Activated gamma-delta T cell treated with anti-CD3 and anti-CD28 coated beads, Interleukin-2, amount 50 U/mL, for 16 hours (primary cell): ENCODE measurements at places on chromosomes 4 and X.

GRCh38 chr4:40750461-40751258, 905 bp downstream of the NSUN7 start:
- DNase-seq = no peak

GRCh38 chr4:10584042-10584441, 100.5 kb downstream of the CLNK start:
- DNase-seq = no peak

DNA sequence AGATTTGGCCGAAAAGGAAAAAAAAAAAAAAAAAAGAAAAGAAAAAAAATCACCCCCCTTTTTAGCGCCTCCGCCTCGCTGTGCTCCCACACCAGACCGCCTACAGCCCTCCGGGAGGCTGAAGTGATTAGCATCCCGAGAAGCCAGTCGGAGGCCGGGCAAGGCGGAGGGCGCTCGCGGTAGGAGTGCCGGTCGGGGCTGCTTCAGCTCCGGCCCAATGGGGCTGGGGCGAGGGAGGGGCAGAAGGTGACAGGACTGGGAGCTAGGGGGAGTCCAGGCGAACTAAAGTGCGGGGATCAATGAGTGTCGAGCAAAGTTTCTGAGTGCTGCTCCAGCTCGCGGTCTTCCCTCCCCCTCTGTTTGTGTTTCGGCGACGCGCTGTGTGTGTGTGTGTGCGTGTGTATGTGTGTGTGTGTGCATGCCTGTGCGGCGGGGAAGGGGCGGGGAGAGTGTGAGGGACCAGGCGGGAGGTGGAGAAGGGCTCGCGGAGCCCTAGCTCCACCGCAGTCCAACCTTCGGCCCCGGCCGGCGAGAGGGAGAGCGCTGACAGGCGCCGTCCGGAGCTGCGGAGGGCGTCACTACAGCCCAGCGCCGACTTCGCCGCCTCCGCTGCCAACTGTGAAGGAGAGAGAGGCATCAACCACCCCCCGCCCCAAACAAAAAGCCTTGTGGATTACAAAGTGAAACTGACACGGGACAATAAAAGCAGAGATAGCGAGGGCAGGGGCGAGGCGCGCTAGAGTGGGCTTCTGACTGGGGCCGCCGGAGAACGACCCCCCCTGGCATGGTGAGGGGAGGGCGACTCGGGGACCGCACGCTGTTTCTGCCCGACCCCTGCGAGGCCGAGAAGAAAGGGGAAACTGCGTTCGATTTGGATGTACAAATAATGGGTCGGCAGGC, at the start of gene FAT4:
Gene FAT4, plus strand, starts transcription at position 280 of the 900 bp plus-strand sequence. CDS start 1,457 bp downstream, outside the sequence.
- DNase-seq = no peak

GRCh38 chr4:123939621-123940020, 543.0 kb downstream of the SPRY1 start:
- no peak for DNase-seq

DNA sequence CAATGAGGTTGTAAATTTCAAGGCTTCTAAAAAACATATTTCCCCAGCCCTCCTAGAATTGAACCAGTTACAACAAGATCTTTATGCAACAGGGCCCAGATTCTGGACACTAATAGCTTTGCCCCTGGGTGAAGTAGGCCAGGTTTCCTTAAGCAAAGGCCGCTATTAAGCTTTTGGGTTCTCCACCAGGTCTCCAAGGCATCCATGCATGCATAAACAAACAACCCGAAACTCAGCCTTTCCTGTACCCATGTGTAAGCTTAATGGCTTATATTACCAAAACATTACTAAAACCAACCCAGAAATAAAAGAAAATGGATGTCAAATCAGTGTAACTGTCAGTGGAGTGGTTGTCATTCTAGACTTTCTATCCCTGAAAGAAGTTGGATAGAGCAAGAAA, 137.1 kb downstream of the ARHGAP6 start:
- DNase-seq = no peak

DNA sequence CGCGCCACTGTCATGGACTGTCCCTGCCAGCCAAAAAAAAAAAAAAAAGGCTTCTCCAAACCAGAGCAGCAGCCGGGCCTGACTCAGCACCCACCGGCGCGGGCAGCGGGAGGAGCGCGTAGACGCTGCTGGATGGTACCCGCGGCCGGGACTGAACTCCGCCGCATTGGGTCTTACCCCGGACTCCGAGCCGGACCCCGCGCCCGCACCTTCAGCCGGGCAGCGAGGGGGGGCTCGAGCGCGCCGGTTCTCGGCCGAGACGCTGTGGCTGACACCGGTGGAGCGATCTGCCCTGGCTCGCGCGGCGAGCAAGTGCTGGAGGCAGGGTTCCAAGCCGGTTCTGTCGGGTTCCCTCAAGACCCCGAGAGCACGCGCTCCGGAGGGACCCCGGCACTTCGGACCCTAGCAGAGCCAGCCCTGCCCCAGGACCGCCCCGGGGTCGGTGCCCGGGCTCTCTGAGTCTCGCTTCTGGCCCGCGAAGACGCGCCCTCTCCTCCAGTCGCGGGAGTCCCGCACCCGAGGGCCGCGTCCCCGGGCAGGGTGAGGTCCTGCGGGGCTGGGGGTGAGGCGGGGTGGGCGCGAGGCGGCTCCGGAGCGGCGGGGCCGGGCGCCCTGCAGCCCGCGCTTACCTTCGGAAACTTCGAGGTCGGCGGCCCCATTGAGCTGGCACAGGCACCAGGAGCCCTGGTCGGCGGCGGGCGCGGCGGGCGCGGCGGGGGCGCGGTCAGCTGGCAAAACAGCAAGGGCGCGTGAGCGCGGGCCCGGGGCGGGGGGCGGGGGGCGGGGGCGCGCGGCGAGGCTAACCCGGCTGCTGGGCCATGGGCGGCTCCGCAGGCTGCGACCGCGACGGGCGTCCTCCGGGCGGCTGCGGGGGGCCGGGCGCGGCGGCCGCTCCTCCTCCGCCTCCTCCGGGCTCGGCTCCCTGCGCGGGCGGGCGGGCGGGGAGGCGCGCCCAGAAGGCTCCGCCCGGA, 11.8 kb upstream of the MAN2B2 start:
- no peak for DNase-seq

- DNase-seq = no peak
Observed at GRCh38 chr4:5448221-5448620, 260.1 kb downstream of the EVC2 start.

DNA sequence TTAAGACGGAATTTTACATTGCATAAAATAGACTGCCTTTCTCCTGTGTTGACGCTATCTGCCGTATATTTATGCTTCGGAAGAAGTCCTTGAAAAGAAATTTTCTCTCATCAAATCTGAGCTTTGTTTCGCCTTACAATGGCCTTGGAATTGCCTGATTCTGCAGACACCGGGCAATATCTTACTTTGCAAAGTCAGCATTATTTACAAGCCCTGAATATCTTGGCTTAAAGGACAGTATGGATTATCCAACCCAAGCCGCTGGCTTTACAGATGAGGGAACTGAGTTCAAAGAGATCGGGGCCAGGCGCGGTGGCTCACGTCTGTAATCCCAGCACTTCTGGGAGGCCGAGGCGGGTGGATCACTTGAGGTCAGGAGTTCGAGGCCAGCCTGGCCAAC, 1.1 kb upstream of the MANBA start:
- no peak for DNase-seq

- no peak for DNase-seq
Observed at GRCh38 chr4:128917781-128918180, 108.3 kb downstream of the JADE1 start.

GRCh38 chr4:85756938-85757337, 282.0 kb downstream of the ARHGAP24 start:
- DNase-seq = no peak

- DNase-seq = no peak
Observed at GRCh38 chr4:101500742-101501141, 153.4 kb upstream of the PPP3CA start.

GRCh38 chr4:40003986-40004385, 26.3 kb upstream of the PDS5A start:
- no peak for DNase-seq

GRCh38 chrX:83345298-83345697, 162.8 kb upstream of the POU3F4 start:
- DNase-seq = no peak

GRCh38 chrX:41300758-41301437, 33.1 kb upstream of the DDX3X start:
- DNase-seq = no peak

DNA sequence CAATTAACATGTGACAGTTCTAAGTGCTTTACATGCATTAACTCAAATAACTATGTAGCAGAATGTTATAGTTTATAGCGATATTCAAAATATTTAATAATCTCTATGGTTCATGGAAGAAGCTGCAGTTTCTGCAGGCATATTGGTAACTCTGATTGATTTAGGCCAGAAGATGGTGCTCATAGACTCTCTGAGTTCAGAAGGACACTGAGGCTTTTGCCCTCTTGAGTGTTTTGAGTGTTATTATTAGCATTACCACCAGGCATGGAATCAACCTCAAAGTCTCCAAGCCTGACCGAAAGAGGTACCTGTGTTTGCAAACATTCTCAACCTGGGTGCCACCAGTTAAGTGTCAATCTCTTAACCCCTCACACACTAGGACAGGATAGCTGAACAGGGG, 792.3 kb upstream of the PCDH7 start:
- DNase-seq = no peak

- DNase-seq = no peak
Observed at GRCh38 chr4:56183344-56183959, 203.8 kb downstream of the AASDH start.

DNA sequence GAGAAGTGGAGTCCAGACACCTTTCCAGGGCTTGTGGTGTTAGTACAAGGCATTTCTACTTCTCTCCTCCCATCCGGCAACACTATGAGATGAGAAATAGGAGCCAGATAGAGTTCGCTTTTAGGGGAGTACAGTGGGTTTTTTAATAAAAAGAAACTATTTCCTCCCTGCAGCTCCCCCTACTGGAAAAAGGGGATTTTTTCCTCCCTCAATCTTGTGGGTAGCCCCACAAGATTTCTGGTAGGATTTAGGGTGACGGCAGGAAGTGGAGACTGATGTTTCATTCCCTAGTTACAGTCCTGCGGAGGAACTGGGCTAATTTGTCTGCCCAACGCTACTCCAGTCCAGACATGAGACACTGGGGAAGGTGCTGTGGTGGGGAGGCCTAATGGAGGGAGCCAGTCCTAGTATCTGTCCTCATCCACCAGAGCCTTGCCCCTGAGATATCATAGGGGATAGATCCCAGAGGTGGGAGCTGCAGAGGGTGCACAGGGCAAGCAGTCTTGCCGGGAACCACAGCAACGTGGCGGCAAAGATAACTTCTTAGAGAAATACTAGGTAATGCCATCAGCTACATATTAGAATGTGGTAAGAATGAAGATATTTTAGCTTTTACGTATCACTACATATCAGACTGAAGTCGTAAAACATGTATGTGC, 45.5 kb upstream of the PRKG2 start:
- no peak for DNase-seq

DNA sequence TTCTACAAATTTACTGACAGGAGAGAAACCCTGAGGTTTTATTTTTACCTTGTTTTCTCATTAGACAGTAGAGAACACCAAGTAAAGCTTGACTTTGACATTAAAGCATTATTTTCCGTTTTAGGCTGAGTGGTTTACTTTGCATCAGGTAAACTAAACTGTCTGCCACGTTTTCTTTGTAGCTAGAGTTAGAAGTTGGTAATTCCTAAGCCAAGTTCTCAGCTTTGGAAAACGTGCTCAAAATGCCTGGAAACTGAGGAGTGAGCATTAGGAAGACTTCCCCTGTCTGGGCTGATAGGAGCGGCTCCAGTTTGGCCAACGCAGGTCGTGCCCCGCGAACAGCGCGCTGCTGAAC, 819 bp downstream of the PDLIM3 start:
- DNase-seq = no peak

DNA sequence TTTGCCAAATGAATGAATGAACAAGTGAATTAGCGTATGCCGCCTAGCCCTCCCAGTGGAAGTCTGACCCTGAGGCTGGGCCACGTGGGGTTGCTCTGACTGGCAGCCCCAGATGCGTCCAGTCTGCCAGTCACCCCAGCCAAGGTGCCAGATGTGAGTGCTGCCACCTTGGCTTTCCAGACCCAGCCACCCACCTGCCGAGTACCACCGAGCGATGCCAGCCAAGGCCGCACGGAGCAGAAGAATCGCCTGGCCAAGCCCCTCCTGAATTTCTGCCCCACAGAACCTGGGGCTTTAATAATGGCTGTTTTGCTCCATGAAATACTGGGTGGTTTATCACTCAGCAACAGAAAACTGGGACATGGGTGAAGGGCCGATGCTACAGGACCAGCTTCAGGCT, 59.3 kb downstream of the ADRA2C start:
- DNase-seq = no peak

- DNase-seq = no peak
Observed at GRCh38 chr4:108540536-108540935, 79.8 kb upstream of the RPL34 start.

DNA sequence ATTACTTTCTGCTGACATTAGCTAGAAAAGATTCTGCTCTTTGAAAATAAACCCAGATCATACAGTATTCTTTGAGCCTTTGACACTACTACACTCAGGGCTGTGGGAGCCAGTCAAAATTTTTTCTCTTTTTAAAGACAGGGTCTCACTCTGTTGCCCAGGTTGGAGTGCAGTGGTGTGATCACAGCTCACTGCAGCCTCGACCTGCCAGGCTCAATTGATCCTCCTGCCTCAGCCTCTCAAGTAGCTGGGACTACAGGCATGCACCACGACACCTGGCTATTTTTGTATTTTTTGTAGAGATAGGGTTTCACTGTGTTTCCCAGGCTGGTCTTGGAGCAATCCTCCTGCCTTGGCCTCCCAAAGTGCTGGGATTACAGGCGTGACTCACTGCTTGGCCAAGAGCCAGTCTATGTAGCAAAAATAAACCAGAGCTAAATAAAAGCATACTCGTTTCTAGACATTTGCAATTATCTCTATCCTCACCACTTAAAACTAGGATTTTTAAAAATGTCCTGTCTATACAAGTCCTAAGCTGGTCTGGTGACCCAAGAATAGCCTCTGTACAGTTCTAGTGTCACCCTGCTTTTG, 43.2 kb downstream of the AKAP4 start:
- no peak for DNase-seq

DNA sequence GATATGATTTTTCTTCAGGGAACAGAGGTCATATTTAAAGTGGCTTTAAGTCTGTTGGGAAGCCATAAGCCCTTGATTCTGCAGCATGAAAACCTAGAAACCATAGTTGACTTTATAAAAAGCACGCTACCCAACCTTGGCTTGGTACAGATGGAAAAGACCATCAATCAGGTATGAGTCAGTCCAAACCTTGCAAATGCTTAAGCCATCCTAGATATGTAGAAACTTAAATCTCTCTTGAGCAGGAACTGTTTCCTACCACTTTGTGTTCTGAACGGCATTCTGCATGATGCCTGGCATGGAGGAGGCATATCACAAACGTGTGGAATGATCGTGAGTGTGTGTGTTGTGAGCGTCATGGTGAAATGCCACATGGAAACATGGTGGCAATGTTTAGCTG, 164.8 kb downstream of the PTTG2 start:
- no peak for DNase-seq

- DNase-seq = no peak
Observed at GRCh38 chr4:140042634-140043033, 111.3 kb downstream of the MAML3 start.

DNA sequence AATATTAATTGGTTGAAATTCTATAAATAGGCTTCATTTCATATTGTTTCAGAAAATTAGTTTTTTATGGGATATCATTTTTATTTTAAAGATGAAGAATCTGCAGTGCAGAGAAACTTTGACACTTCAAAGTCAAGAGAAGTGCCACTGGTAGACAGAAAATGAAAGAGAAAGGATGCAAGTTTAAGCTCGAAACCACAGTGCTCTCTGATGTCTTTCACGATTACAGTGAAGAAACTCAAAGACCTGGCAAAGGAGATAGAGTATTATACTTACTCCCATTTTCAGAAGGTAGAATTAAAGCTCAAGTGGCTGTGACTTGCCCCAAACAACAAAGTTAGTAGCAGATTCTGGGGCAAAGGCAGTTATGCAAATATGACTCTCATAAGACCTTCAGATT, 745.4 kb downstream of the TECRL start:
- no peak for DNase-seq

GRCh38 chr4:72340803-72341431, 228.1 kb downstream of the ADAMTS3 start:
- DNase-seq = no peak
